Hematopoietic multipotent progenitor cell treated with erythropoietin and hydrocortisone succinate and interleukin-3 and kit ligand, for 8 days (in vitro differentiated cells): ENCODE measurements at places on chromosomes 7 and 10.

GRCh38 chr10:66982792-66983474 is 57.1 kb downstream of the LRRTM3 start:
- no peak for DNase-seq

- DNase-seq: no peak
Observed at GRCh38 chr7:37927773-37928444, 7.5 kb downstream of the EPDR1 start.

- peak; percentile 44 for DNase-seq
Observed at GRCh38 chr7:16646472-16647072, 591 bp downstream of the BZW2 start.

DNA sequence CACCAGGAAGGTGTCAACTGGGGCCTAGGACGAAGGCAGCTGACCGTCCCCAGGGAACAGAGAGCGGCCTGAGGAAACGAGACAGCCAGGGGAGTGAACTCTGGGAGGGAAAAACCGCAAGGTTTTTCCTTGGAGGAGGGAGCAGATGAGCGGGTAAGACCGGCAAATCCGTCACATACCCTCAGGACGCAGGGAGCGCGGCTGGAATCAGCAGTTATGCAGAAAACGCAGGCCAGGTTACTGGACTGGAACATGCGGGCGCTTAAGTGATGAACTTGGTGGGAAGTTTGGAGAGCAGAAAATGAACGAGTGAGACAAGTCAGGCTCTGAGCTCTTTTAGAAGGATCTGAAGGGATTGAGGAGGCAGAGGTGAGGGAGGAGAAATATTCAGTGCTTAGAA is 76.7 kb downstream of the BMS1 start:
- no peak for DNase-seq
